Suppressor macrophage treated with lipopolysaccharide for 4 hours (primary cell): ENCODE measurements at places on chromosomes 5 and 9.

- DNase-seq, result no peak
Measured at GRCh38 chr5:127959152-127959764, 124.3 kb upstream of the SLC12A2 start.

GRCh38 chr9:20280330-20280729, 342.0 kb downstream of the MLLT3 start:
- DNase-seq, result no peak

DNA sequence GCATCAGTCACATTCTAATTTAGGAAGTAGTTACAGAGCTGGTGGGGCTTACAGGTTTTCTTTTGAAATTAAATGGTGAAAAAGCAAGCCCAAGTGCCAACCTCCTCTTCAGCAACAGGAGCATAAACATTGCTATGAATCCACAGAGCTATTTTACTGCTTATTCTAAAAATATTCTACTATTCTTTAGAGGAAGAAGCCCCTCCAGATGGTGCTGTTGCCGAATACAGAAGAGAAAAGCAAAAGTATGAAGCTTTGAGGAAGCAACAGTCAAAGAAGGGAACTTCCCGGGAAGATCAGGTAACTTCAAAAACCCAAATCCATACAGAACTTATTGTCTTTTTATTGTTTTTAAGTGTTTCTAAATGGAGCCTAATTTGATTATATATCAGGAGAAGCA, 202.8 kb downstream of the CWC27 start:
- DNase-seq, result peak; percentile 31

- DNase-seq, result no peak
Measured at GRCh38 chr9:123049589-123050222, 16.2 kb downstream of the GPR21 start.

- no peak for DNase-seq
Measured at GRCh38 chr5:57414857-57415256, 67.8 kb downstream of the ACTBL2 start.

GRCh38 chr5:2701592-2701991, 49.9 kb downstream of the IRX2 start:
- DNase-seq, result no peak

DNA sequence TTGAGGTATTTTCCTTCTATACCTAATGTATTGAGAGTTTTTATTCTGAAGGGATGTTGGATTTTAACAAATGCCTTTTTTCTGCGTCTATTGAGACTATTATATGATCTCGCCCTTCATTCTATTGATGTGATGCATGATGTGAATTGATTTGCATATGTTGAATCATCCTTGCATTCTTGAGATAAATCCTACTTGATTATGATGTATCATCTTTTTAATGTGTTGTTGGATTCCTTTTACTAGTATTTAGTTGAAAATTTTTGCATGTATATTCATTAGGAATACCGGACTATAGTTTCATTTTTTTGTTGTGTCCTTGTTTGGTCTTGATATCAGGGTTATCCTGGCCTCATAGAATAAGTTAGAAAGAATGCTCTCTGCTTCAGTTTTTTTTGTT, 169.7 kb downstream of the NPR3 start:
- no peak for DNase-seq

GRCh38 chr5:96347502-96348292, 85.4 kb downstream of the PCSK1 start:
- no peak for DNase-seq

DNA sequence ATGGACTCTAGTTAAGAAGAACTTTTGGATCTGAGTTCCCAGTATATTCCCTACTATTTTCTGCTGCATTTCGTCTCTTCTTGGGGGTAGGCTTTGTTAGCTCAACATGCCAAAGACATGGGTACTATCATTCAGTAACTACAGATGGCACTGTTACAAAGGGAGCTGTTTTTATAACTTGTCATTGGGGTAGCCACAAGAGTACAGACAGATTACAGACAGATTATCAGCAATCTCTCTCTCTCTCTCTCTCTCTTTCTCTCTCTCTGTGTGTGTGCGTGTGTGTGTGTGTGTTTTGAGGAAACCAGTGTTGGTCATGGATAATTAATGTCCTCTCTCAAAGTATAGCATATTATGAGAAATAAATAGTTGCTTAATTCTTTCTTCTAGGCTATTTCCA, 116.1 kb downstream of the WDR70 start:
- no peak for DNase-seq

- DNase-seq, result no peak
Measured at GRCh38 chr5:127305493-127305892, 14.9 kb downstream of the MEGF10 start.

DNA sequence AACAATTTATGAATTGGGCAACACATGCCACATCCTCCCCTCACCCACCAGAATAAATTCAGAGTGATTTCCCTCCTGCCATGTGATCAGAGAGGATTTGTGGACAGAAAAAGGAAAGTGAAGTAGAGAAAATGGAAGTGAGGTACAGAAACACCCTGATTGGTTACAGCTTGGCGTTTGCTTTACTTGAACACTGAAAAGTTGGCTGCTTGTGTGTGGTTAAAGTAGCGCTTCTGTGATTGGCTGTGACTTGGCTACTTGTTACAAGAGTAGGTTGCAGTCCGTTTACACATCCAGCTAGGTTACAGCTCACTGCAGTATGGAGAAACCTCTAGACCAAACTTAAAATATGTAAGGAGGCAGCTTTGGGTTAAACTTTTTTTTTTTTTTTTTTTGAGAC, 205.2 kb upstream of the ZNF608 start:
- DNase-seq, result peak; percentile 21

- no peak for DNase-seq
Measured at GRCh38 chr5:153476767-153477166, 13.7 kb upstream of the GRIA1 start.

GRCh38 chr5:55853818-55854217, 2.7 kb downstream of the IL31RA start:
- DNase-seq, result no peak

- no peak for DNase-seq
Measured at GRCh38 chr9:131980267-131981016, 99.2 kb downstream of the MED27 start.

DNA sequence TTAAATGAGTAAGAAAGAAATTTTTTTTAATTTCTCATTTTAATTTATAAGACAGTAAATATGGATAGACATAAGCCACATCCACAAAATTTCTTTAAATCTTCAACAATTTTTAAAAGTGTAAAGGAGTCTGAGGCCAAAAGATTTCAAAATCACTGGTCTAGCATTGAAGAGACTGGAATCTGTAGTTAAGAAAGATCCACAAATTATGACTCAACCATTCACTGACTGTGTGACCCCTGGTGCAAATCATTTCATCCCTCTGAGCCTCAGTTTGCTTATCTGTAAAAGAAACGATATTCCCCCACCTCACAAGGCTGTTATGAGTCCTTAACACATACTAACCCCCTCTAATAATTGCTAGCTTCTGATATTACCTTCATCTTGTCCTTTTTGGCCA, 98.5 kb downstream of the EBF1 start:
- DNase-seq, result no peak

DNA sequence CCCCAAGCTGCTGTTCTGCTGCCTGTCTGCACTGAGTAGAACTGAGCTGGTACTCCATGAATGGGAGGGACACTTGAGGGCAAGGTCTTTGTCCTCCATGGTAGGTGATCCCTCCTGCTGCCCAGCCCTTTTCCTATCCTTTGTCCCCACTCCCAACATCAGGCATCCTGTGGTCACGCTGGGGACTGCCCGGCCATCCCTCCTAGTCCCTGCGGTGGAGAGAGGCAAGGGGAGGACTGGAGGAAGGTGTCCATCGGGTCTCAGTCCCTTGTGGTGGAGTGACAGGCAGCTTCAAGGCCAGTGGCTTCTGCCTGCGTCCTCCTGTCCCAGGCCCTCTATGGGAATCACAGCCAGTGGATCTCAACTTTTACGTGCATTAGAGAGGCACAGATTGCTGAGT, 25.9 kb downstream of the ROR2 start:
- DNase-seq, result no peak

- no peak for DNase-seq
Measured at GRCh38 chr5:125245216-125245615, 498.8 kb upstream of the ZNF608 start.

DNA sequence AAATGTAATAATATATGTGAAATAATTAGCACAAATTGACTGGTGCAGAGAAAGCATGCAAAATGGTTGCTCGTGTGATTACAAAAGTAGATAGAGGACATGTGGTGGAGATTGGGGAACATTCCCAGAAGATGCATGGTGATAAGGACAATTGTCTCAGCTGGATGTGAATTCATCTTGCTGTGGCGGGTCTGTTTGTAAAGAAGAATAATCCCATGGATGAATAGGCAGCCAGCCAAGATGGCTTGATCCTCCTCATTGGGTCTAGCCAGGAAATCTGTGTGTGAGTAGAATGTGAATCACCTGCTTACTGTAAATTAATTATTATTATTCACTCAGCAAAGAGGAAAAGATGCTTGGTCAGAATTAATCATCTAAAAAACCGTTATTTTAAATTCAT, 12.6 kb upstream of the DPYSL3 start:
- DNase-seq, result no peak

- DNase-seq, result no peak
Measured at GRCh38 chr5:113376640-113377039, 58.1 kb downstream of the TSSK1B start.

DNA sequence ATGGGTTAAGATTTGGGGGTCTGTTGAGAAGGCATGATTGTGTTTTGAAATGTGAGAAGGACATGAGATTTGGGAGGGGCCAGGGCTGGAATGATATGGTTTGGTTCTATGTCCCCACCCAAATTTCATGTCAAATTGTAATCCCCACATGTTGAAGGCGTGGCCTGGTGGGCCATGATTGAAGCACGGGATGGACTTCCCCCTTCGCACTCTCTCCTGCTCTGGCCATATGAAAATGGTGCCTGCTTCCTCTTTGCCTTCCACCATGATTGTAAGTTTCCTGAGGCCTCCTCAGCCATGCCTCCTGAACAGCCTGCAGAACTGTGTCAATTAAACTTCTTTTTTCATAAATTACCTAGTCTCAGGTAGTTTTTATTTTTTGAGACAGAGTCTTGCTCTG, 14.7 kb upstream of the NOTCH1 start:
- DNase-seq, result peak; percentile 61

GRCh38 chr5:172450861-172451695, 3.2 kb downstream of the SH3PXD2B start:
- DNase-seq, result peak; percentile 64

DNA sequence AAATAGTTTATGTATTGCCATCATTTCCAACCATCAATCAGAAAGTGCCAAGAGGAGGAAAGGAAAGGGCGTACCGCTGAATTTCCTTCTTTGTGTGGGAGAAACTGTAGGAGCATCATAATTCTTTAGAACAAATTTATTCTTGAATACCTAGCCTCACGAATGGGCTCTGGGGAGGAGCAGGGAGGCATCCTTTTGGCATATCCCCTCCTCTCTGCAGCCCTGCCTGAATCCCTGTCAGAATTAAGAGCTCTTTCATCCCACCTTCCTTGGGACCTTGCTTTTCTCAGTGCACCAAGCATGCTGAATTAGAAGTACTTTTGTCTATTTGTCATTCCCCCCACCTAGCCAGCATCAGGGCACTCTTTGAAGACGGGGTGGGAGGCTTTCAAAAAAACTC, 189.4 kb downstream of the MAPKAP1 start:
- no peak for DNase-seq

DNA sequence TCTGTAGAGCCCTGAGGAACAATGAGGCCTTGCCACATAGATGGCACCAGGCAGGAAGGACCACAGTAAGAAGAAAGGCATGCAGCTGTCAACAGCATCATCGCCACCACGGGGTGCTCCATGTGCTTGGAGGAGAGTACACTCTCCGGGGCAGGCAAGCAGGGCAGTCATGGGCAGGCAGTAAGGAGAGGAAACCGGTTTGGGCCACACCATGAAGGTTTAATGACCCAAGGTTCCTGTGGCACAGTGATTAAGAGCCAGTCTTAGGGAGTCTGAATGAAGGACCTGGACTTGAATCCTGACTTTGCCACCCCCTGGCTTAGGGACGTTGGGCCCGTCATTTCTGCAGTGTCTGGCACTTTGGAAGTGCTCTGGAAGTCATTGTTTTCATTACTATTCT, 80.6 kb upstream of the ZBTB43 start:
- DNase-seq, result no peak

DNA sequence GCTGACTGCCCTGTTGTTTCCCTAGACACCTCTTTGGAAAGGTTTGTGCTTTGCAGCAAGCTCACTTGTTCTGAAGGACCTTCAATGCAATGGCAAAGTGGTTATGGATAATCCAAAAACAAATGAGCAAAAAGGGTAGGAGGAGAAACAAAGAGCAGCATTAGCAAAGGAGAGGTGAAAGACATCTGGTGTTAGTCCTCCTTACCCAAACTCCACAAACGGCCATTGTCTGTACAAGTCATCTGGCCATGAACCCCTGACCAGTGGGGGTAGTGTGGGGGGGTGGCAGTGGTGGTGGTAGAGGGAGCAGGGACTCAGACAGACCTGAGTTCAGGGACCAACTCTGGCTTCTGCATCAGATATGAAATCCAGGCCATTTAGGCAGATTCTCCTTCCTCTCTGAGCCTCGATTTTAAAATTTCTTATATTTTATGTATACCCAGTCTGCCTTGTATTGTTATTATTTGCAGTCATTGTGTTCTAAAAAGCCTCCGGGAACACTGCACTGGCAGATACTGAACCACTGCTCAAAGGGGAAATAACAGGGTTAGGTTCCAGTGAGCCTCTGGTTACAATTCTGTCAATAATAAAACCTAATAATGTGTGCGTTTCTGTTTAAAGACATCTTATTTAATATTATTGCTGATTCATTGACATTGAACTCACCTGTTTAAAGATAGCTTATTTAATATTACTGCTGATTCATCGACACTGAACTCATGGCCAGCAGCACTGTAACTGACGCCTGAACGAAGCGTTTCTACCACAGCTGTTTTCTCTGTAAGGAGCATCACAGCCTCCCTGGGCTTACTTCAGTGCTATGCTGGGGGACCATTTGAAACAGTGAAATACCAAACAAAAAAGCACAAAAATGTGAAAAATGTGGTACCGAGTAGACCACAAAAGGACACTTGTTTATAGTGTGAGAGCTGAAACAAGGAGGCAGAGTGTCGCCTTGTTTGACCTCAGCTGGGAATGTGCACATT, 156.0 kb downstream of the SEC61B start:
- no peak for DNase-seq

- DNase-seq, result no peak
Measured at GRCh38 chr9:94085062-94085639, 887 bp downstream of the PTPDC1 start.

DNA sequence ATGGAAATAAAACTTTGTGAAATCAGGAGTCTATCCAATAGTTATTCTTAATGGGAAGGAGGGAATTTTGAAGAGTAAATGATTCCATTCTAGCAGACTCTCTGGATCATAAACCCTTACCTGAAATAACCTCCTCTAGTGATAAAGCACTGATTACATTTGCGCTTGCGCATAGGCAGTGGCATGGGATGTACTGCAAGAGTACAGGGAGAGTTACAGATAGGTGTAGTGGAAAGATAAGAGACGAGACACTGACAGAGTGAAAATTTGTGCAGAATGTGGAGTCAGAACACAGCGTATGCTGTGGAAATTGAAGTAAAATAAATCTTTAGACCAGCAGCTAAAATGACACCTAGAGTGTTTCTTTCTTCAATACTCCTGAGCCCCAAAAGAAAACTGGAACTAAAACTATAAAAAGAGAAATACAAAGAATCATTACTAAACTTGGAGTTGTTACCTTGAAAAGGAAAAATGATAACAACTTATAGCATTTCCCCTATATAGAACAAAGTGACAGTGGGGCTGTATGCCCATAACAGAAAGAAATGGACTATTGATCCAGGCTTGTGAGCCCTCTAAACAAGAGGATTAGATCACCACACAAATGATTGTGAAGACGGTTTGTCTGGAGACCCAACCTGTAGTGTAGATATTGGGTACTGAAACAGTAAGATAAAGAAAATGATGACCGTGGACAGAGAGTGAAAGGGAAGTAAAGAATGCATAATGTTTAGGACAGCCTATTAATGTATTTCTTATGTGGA, 1471.2 kb upstream of the NUDT12 start:
- no peak for DNase-seq
